ENCODE measurements at places on chromosomes 7 and 10. TPM values are rescaled to one million over a fixed set of nuclear protein-coding genes. Genes with fewer than 3 reads are reported as not detected.

Gene KCNIP2
- total RNA-seq: 244 TPM

Gene CALML3
- total RNA-seq: not detected

Gene SYT15B
- total RNA-seq: 1.3 TPM

Gene PSMC2
- total RNA-seq: 129 TPM

Gene LIPK
- total RNA-seq: not detected

Gene NANOS1
- total RNA-seq: 4.3 TPM

Gene CCDC146
- total RNA-seq: 6.8 TPM

Gene FAM24A
- total RNA-seq: not detected

Gene PNLIPRP3
- not detected for total RNA-seq
